CD8-positive, alpha-beta T cell (primary cell): ENCODE measurements at places on chromosomes 3 and 15.

DNA sequence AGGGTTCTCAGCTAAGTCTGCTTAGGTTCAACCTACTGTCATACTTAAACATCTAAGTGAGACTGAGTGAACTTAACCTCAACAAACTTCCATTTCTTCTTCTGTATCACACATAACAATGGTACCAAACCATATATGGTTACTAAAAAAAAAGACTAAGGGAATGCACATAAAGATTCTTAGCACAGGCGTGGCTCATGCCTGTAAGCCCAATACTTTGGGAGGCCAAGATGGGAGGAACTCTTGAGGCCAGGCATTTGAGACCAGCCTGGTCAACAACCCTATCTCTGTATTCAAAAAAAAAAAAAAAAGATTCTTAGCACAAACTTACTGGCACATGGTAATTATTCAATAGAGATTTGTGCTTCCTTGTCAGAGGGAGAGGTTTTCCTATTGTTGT, 57.9 kb downstream of the ACAP2 start:
- no peak for DNase-seq

GRCh38 chr15:74384881-74385643, 17.6 kb upstream of the CYP11A1 start:
- no peak for DNase-seq

GRCh38 chr15:66023311-66023972, 154.2 kb downstream of the RAB11A start:
- DNase-seq = no peak

DNA sequence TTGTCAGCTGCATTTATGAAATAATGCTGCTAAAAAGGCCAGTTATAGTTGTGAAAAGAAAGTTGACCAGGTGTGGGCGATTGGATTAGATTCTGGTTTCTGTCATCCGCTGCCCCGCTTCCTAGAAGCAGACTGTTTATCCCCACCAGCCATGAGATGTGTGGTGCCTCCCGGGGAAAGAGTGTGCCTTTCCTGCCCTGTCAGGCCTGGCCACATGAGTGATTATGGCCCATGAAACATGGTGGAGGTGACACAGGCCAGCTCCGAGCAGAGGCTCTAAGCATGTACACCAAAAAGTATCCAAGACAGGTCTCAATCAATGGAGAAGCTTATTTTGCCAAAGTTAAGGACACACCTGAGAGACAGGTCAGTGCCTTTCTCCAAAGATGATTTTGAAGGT, 85.4 kb upstream of the ABHD2 start:
- DNase-seq = no peak

GRCh38 chr3:61483997-61484396, 77.4 kb upstream of the PTPRG start:
- DNase-seq = peak; percentile 1

DNA sequence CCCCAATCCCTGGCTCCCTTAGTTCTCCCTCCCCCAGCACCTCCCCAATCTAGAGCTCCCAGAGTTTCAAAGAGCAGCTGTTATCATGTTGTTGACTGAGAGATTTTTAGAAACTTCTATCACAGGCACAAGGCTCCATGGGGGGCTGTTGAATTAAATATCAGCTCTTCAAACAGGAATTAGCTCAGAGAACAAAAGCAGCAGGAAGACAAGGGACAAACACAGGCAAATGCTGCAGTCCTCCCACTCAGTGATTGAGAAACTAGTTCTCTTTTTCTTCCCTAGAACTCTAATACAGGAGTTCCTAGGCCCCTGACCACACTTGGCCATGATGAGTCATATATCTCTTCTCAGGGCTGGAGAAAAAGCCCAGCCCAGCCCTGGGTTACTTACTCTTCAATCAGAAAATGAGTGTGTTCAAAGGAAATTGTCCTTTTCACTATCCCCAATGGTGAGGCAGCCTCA, 262.1 kb downstream of the IGSF11 start:
- DNase-seq = no peak

DNA sequence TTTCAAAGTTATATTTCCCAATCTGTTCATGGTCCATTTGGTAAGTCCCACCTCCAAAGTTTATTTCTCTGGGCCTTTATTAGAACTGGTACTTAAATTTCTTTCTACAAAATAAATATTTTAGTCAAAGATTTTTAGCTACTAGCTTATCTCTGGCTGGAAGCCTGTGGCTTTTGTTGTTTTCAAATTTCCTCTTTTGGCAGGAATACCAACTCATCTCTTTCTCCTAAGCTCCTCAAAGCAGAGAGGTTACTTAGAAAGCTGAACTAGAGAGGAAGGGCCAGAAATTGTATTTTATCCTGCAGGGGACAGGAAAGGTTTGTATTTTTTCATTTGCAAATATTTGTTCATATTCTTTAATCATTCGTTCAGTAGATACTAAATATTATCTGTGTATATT, 227.8 kb downstream of the TBL1XR1 start:
- no peak for DNase-seq
